Stimulated activated CD8-positive, alpha-beta memory T cell treated with anti-CD3 and anti-CD28 coated beads, Interleukin-15, amount 100 ng/mL, for 1 hour (primary cell): ENCODE measurements at places on chromosomes 3 and 15.

GRCh38 chr3:34394978-34395748 is 596.7 kb downstream of the PDCD6IP start:
- DNase-seq = no peak

GRCh38 chr15:54810031-54810430 is 386.7 kb downstream of the RSL24D1 start:
- no peak for DNase-seq

- no peak for DNase-seq
These were observed 62.8 kb downstream of the RASGRF1 start for GRCh38 chr15:79027532-79028410.

- DNase-seq = no peak
These were observed 117.5 kb upstream of the PROK2 start for GRCh38 chr3:71902258-71903111.

DNA sequence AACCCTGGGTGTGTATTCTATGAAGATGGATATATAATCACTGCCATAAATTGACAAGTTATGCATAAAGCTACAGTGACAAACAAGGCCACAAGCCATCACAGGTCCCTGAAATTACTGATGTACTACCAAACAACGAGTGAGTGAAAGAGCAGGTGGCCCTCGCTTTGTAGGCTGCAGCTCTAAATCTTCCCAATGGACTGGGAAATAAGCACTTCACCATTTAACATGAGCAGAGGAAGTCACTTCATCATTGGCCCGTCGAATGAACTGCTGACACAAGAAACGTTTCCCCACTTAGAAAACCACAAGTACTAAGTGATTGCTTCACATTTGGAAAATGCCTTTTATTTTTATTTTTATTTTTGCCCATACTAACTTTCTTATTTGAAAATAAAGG is 218.0 kb downstream of the ZNF385D start:
- DNase-seq = no peak

DNA sequence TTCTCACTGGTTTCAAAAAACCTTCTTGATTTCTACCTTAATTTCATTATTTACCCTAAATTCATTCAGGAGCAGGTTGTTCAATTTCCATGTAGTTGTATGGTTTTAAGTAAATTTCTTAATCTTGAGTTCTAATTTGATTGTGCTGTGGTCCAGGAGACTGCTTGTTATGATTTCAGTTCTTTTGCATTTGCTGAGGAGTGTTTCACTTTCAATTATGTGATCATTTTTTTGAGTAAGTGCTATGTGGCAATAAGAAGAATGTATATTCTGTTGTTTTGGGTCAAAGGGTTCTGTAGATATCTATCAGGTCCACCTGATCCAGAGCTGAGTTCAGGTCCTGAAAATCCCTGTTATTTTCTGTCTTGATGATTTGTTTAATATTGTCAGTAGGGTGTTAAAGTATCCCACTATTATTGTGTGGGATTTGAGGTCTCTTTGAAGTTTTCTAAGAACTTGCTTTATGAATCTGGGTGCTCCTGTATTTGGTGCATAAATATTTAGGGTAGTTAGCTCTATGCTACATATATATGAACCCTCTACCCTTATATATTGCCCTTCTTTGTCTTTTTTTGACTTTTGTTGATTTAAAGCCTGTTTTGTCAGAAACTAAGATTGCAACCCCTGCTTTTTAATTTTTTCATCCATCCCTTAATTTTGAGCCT is 158.4 kb upstream of the TPRG1 start:
- no peak for DNase-seq

DNA sequence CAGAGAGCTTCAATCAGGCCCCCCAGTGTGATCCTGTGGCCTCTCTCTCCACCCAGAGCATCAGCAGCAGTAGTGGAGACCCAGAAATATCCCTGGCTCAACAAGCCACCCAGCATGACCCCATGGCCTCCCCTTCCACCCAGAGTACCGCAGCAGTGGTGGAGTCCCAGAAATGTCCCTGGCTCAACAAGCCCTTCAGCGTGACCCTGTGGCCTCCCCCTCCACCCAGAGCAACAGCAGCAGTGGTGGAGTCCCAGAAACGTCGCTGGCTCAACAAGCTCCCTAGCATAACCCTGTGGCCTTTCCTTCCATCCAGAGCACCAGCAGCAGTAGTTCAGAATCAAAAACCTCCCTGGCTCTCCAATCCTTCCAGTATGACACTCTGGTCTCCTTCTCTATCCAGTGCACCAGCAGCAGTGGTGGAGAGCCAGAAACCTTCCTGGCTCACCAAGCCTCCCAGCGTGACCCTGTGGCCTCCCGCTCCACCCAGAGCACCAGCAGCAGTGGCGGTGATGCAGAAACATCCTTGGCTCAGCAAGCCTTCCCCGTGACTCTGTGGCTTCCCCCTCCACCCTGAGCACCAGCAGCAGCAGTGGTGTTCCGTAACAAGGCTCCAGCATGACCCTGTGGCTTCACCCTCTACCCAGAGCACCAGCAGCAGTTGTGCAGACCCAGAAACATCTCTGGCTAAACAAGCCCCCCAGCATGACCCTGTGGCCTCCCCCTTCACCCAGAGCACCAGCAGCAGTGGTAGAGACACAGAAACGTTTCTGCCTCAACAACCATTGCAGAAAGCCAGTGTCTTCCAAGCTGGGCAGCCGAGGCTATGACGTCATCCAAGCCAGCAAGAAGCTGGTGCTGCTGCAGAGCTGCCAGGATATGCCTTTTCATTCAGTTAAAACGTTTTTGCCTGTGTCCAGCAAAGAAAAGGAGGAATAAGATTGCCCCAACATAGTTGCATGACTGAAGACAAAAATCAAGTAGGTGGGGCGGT is 61.3 kb upstream of the TAMM41 start:
- no peak for DNase-seq

GRCh38 chr3:136547293-136547692 is 204.9 kb downstream of the STAG1 start:
- no peak for DNase-seq

DNA sequence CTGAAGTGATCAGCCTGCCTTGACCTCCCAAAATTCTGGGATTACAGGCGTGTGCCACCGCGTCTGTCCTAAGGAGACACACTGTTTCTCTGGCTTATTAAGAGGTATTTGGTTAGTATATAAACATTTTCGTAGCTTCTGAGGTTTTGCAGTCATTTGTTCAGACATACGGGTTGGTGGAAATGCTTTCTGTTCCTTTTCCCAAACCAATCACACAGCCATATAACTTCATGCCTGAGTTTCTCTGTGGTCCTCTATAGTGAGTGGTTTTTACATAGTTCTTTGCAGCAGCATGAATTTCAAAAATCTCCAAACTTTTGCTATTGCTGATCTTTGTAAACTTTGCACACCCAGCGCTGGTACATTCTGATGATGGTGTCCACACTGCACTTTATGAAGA is 100.5 kb downstream of the AKAP13 start:
- DNase-seq = no peak

DNA sequence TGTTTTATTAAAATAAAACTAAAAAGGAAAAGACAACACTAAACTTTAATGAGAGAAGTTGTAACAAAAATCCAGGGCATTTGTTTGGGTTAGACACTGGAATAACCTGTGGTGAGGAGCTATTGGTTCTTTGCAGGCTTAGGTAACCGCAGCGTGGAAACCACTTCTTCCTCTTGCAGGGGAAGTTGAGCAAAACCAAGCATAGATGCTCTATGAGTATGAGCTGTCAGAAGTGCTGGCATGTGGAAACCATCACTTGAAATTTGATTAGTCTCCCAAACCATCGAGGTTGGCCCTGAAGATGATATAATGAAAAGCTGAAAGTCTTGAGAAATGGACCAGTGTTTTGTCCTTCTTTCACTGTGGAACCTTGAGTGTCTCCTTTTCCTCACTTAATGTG is 127.1 kb upstream of the RBMS3 start:
- no peak for DNase-seq

DNA sequence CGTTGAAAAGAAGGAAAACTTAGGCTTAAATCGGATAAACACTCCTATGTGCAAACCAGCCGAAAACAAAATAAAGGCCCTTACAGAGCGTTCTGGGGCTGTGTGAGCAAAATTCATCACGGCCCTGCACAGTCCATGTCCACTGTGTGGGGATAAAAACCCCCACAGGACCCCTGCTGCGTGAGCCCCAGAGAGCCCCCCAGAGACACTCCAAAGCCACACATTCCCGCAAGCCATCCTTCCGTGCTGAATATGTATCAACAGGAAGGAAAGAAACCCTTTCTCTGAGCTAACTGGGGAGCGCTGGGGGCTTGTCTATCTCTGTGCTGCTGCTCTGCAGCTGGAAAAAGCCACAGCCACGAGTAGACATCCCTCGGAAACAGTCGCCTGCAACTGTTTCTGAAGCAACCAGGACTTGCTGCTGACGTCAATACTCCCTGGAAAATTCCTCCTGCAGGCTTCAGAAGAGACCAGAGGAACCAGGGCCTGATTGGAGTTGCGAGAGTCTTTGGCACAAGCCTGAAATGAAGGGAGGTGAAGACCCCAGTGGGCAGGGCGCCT is 72.7 kb downstream of the NUP210 start:
- DNase-seq = no peak

DNA sequence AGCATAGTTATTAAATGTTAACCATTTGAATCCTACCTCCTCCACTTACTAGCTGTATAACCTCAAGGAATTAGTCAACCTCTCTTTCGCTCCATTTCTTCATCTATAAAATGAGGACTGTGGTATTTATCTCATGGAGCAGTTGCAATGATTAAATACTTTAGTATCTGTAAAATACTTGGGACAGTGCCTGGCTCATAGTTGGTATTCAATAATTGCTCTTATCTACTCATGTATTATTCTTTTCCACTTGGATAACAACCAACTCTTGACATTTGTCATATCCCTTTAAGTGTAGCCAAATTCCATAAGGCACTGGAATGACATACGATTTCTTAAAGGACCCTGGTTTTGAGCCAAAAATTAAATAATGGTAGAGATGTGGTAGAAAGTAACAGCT is 72.0 kb downstream of the FSIP1 start:
- no peak for DNase-seq

GRCh38 chr3:138463724-138464490 is 29.5 kb downstream of the ESYT3 start:
- DNase-seq = no peak

GRCh38 chr3:47314056-47314764 is 31.5 kb downstream of the KLHL18 start:
- DNase-seq = no peak

- no peak for DNase-seq
These were observed 127.4 kb downstream of the TCF12 start for GRCh38 chr15:57045741-57046382.

DNA sequence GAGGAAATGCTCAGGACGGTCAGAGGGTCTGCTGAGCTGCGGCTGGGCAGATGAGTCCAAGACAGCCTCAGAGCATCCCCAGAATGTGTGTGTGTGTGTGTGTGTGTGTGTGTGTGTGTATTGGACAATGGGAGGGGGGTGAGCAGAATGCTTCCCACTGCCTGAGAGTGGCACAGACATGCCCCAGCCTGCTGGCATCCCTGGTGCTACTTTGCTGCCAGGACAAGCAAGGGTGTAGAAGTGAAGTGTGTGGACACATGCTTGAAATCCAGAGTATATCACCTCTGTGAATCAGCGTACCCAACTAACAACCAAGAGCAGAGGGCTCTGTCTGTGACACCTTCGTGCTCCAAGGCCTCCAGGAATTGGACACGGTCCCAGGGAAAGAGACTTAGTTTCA is 76.3 kb downstream of the SLC9A9 start:
- DNase-seq = no peak

GRCh38 chr15:66824424-66824823 is 122.4 kb downstream of the SMAD6 start:
- no peak for DNase-seq

DNA sequence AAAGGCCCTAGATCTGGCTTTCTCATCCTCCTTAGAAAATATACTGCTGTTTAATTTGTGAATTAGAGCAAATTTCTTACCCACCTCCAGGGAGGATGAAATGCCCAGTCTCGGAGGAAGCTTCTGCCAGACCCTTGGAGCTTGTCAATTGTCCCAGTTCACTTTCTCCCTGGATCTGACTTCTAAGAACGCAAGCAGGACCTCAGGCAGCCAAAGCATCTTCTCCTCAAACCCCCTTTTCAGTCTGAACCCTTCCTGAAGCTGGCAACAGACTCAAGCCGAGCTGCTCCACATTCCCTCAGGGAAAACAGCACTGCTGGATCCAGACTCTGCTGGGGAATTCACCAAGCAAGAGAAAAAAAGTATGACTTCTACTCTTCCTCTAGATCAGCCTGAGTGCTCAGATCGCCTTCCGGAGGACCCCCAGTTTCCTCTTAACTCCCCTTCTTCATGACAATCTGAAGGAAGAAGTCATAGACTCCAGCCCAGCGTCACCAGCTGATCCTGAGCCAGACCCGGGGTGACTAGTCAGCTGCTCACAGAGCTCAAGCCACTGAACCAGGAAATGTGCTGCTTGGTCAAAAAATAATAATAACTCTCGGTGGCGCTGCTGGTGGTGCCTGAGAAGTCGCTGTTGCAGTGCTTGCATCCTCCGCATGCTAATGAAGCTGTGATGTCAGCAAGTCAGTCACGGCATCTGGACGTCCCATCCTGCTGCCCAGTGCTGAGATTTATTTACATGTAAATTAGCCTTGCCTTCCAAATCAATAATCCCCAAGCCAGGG is at the start of gene PRICKLE2:
TSS of gene PRICKLE2 (minus strand) at position 641 of the 785 bp plus-strand sequence. CDS start 26,539 bp downstream, outside the sequence.
- no peak for DNase-seq

DNA sequence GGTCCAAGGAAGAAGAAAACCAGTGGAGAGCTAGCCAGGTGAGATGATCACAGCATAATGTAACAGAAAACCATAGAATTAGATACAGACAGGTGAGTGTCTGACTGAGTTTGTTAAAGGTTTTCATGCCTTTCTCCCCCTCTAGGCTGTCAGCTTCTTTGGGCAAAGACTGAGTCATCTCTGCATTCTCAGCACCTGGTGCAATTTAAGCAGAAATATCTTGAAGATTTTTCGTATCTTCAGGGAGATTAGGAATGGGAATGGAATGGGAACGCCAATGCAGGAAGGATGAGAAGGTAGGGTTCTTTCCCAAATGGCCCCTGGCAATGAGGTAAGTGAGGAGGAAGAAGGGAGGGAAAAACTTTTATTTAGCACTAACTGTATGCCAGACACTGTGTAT is 122.0 kb upstream of the SLC7A14 start:
- no peak for DNase-seq

- no peak for DNase-seq
These were observed 65.2 kb upstream of the HACD2 start for GRCh38 chr3:123650101-123650500.

- DNase-seq = no peak
These were observed 202.7 kb downstream of the CGGBP1 start for GRCh38 chr3:87856126-87856525.

GRCh38 chr15:56241374-56242105 is 2.1 kb downstream of the RFX7 start:
- DNase-seq = no peak

DNA sequence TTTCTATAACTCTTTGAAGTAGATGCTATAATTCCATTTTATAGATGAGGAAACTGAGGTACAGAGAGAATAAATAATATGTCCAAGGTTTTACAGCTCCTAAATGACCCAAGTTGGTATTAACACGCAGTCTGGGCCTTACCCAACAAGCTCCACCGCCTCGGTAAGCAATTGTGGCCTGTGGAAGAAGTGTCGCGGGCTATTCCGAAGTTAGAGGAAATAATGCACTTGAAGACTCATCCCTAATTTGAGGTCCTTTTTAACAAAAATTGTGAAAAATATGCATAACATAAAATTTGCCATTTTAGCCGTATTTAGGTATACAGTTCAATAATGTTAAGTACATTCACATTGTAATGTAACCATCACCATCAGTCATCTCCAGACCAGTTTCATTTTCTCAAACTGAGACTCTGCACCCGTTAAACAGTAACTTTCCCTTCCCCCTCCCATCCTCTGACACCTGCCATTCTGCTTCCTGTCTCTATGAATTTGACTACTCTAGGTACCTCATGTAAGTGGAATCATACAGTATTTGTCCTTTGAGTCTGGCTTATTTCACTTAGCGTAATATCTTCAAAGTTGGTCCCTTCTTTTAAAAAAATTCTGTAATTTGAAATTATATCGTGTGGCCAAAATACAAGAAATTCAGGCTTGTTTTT is 18.2 kb downstream of the IDH3A start:
- no peak for DNase-seq
